ENCODE measurements at places on chromosomes 5 and 9.

- no peak for DNase-seq
Observed at GRCh38 chr5:56148453-56148971, 84.6 kb downstream of the ANKRD55 start.

DNA sequence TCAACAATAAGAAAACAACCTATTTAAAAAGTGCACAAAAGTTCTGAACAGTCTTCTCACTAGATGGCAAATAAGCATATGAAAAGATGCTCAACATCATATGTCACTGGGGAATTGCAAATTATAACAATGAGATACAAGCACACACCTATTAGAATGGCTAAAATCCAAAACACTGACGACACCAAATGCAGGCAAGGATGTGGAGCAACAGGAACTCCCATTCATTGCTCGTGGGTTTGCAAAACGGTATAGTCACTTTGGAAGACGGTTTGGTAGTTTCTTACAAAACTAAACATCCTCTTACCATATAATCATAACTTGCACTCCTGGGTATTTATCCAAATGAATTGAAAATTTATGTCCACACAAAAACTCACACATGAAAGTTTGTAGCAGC, 100.9 kb upstream of the TBC1D2 start:
- no peak for DNase-seq

- no peak for DNase-seq
Observed at GRCh38 chr5:134714541-134714940, 23.8 kb upstream of the CAMLG start.

- no peak for DNase-seq
Observed at GRCh38 chr9:106333481-106333880, 529.5 kb upstream of the ZNF462 start.

- no peak for DNase-seq
Observed at GRCh38 chr9:137618105-137619067, at the start of gene EHMT1. EHMT1 (plus strand) TSS chr9:137619005; CDS start chr9:137619029, 24 bp downstream.

DNA sequence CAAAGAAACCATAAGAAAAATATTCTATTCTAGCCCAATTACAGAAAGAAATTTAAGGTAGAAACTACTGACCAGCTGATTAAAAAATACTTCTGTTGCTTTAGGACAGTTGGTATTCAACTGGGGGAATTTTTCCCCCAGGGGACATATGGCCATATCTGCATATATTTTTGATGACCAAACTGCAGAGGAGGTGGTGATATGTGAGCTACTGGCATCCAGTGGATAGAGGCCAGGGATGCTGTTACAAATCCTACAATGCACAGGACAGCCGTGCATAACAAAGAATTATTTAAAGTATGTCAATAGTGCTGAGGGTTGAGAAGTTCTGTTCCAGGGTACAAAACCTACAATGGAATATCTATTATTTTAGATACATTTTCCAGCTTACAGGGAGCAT, 24.0 kb downstream of the ZFR start:
- DNase-seq = no peak

DNA sequence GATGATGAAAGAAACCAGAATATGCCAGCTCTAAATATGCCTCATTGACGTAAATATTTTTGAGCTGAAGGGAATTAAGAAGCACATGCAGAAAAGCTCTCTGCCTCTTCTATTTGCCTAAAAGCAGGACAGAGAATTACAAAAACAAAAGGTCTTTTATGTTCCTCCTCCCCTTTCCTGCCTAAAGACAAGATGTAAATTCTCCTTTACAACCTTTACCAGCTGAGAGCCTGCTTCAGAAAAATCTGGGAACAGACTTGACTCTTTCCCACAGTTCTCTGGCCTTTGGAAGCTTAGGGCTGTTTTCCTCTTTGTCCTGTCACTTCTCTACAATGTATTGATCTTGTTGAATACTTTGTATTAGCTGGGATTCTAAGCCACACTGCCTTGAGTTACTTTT, 199.7 kb downstream of the TMC1 start:
- DNase-seq = no peak

- no peak for DNase-seq
Observed at GRCh38 chr9:11312966-11313365, 700.2 kb upstream of the PTPRD start.

- no peak for DNase-seq
Observed at GRCh38 chr5:64682608-64683007, 7.7 kb upstream of the SHISAL2B start.

GRCh38 chr9:91182429-91183225, 179.1 kb downstream of the AUH start:
- no peak for DNase-seq

DNA sequence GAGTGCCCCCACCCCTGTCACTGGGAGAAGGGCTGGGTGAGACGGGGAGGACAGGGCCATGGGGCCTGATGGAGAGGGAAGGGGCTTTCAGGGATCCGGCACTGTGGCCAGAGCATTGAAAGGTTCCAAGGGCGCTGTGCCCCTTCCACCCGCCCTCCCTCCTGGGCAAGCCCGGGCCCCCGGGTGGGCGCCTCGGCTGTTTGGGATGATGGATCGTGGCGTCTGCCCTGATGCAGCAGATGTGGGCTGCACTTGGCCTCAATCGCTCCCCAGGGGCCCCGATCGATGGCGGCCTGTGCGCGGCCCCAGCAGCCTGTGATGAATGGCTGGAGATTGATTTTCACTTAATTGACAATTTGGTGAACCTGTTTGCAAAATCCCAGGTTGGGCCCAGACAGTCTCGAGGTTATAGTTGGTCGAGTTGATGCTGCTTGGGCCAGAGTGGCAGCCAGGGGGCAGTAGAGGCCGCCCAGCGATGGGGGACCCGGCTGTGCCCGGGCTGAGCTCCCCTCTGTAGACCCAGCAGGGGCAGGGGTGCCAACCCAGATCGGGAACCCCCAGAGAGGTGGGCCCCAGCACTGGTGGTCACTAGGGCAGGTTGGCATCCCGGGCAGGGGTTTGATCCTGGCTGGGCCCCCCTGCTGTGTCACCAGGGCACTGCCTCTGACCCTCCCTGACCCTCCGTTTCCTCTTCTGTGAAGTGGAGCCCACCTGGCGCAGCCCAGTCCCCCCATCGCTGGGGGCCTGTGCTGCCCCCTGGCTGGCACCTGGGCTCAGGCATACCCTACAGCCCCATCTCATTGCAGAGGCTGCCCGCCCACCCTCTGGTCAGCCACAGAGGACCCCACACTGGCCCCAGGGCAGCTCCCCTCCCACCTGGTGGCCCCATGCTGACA, 34.7 kb downstream of the LHX3 start:
- no peak for DNase-seq

GRCh38 chr9:124950050-124950718, 9.3 kb upstream of the GOLGA1 start:
- DNase-seq = no peak

GRCh38 chr5:118578093-118578492, 410.3 kb downstream of the DTWD2 start:
- no peak for DNase-seq

GRCh38 chr5:125583321-125584139, 837.1 kb upstream of the ZNF608 start:
- no peak for DNase-seq

- DNase-seq = no peak
Observed at GRCh38 chr9:124654431-124654830, 116.7 kb downstream of the NR6A1 start.

GRCh38 chr5:135571066-135571609, 7.7 kb downstream of the CXCL14 start:
- no peak for DNase-seq

- no peak for DNase-seq
Observed at GRCh38 chr5:57906671-57907070, 424.1 kb upstream of the ACTBL2 start.

DNA sequence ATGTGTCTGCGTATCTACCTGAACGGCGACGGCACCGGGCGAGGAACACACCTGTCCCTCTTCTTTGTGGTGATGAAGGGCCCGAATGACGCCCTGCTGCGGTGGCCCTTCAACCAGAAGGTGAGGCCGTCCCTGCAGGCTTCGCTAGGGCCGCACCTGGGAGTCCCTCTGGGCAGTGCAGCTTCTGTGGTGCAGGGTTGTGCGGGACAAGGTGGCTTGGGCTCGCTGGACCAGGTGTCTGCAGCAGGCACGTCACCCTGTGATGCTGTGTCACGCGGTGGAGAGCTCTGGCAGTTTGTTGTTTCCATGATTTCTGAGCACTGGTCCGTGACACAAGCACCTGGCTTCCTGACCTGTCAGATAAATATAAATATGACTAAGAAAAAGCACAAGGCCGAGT, 20.7 kb downstream of the FBXW5 start:
- DNase-seq = no peak

- DNase-seq = no peak
Observed at GRCh38 chr9:75164573-75164972, 76.3 kb downstream of the OSTF1 start.

GRCh38 chr9:136779808-136780207, 11.3 kb upstream of the TMEM141 start:
- DNase-seq = no peak

- DNase-seq = no peak
Observed at GRCh38 chr9:137742698-137743097, 123.9 kb downstream of the EHMT1 start.

GRCh38 chr5:173612948-173613347, 3.5 kb downstream of the BOD1 start:
- no peak for DNase-seq

DNA sequence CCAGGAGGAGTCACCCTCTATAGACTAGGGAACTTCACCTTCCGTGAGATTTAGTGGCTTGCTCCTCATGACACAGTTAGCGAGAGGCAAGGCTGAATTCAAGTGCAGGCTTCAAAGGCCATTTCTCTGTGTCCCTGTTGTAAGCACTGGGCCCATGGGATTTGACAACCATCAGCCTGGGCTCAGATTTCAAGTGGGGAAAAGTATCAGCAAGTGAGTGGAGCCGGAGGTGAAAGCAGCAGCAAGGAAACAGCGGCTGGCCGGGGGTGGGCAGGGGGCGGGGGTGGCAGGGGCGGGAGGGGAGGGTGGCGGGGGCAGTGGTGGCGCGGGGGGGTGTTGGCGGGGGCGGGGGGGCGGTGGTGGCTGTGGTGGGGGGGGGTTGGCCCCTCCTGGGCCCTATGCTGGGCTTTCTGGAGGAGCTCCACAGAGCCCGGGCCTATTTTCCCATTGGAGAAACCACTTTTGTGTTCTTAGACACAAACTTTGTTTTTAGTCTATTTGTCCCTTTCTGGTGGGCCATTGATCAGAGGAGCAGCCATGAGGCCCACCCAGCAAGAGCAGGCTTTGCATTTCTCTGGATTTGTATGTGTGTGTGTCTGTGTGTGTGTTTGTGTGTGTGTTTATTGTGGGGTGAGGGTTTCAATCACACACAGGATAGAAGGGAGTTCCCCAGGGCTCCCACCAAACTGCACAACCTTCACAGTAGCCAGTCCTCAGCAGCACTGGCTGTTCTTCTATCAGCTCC, 165.4 kb upstream of the RAI14 start:
- no peak for DNase-seq

GRCh38 chr5:154403776-154404387, 41.9 kb upstream of the SAP30L start:
- DNase-seq = no peak

- no peak for DNase-seq
Observed at GRCh38 chr5:160363660-160364395, 6.6 kb downstream of the C1QTNF2 start.

- no peak for DNase-seq
Observed at GRCh38 chr9:108834959-108835665, 20.7 kb downstream of the ACTL7B start.

DNA sequence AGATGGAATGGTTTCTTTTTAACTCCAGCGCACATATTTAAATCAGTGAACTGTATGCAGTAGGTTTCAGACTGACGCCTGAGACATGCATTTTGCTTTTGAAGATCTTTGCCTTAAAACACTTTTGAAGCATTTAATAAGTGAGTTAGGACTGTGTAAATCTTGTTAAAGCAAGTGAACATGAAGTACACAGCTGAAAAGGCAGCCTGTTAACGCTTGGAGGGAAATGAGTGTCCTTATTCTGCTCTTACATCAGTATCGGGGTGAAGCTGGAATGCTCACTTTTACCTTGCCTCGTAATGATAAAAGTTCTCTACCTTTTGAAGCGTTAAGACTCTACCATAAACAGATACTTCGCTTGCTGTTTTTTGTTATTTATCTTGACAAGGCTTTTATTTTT, 552.2 kb downstream of the ZNF608 start:
- DNase-seq = no peak

DNA sequence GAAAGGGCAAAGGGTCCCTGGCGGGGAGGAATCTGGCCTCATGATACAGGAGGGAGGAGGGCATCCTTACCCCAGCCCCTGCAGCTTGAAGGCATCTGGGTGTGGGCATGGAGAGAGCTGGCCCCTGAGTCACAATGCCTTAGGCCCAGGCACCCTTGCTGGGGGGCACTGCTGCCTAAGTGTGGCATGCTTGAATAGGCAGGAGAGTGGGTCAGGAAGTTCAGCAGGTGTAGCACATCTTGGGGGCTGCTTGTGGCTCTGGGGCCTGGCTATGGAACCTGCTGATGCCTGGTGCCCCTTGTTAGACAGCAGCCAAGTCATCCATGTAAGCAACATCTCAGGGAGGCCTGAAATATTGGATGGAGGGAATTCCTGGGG, 63.1 kb downstream of the HSPA4 start:
- no peak for DNase-seq

DNA sequence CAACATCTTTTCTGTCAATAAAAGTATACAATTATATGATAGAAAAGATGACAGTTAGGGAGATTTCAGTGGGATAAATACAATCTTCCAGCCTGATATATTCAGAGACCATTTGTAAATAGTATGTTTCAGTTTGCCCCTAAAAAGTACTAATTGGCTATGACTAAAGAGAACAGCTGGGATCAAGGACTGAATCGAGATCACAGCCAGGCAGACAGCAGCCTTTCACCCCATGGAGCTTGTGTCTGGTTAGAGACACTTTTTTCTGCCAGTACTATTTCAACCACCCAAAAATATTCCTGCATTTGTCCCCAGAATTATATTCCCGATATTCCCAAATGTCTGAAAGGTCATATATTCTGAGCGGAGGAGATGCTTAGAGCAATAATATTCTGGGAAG, 577.3 kb upstream of the TLE4 start:
- no peak for DNase-seq

- no peak for DNase-seq
Observed at GRCh38 chr5:150490296-150490669, 17.6 kb upstream of the NDST1 start.

DNA sequence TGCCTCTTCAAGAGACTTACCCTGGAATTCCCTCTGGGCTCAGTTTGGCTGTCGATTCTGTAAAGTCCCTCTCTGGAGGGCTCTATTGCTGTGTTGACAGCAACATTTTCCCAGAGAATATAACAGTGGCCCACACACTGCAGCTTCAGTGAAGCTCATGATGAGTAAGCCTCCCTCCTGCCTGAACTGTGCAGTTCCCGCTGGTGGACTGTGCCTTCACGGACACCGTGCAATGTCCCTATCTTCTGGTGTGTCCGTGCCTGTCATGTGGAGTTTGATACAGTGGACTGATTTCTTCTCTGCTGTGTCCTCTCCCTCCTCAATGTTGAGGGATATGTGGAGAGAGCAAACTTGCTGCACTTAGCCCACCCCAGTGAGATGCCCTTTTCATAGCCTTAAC, 109.0 kb downstream of the NTRK2 start:
- DNase-seq = no peak

DNA sequence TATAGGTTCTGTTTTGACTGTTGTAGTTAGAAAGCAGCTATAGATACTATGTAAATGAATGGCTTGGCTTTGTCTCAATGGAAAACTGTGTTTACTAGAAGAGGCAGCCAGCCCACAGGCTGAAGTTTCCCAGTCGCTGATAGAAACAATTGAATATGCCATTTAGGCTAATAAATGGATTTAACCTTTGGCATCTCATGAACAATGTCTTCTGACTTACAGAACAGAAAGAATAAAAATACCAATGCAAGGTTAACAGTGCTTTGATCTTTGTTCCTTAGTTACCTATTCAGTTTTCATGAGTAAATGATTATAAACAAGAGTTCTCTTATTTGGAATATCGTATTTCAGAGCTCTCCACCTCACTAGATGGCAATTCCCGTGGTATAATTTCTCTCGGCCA, 120.6 kb downstream of the PAM start:
- no peak for DNase-seq
